Activated T-helper 2 cell treated with anti-CD3 and anti-CD28 coated beads, Interferon-gamma antibody, Interleukin-2, Interleukin-4, amounts not matched to agents 10 μg/mL and 5 μg/mL and 100 μg/mL, durations not matched to agents 14 hours and 24 hours and 36 hours (primary cell): ENCODE measurements at places on chromosomes 16 and 17. TPM values are rescaled to one million over a fixed set of nuclear protein-coding genes. Genes with fewer than 3 reads are reported as not detected.

The TMIGD1 gene
- total RNA-seq, result not detected in 2 replicates

The C17orf67 gene
- total RNA-seq, result 3.7 and 4.2 TPM in 2 replicates

The OSGIN1 gene
- total RNA-seq, result 1.4 and 2.1 TPM in 2 replicates

The TM4SF5 gene
- total RNA-seq, result not detected in 2 replicates

The GAS2L2 gene
- total RNA-seq, result not detected in 2 replicates

The PITPNM3 gene
- total RNA-seq, result 0.52 and 1.1 TPM in 2 replicates

The CDRT15 gene
- not detected in 2 replicates for total RNA-seq

The ACOX1 gene
- 29.4 and 30.6 TPM in 2 replicates for total RNA-seq

The TBC1D3K gene
- not detected in 2 replicates for total RNA-seq

The NLRC5 gene
- 166 and 169 TPM in 2 replicates for total RNA-seq

DNA sequence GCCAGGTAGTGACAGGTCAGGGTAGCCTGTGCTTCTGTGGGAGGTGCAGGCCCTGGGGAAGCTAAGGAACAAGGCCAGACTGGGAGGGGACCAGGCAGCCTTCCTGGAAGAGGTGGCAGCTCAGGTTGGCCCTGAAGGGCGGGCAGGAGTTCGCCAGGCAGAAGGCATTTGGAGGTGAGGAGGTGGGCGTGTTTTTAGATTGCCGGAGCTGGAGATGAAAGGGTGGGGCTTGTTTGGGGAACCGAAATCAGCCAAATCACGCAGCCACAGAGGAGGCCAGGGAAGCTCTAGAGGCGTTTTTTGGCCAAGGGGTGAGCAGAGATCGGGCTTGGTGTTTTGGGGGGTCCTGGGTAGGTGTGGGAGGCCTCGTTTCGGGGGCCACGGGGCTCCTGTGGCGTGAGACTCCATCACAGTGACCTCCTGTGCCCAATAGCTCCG lies 7.6 kb downstream of the ADCY7 start:
- H3K4me1 ChIP-seq, result peaks cover 63% of the 10 kb centered on the region
- H3K27me3 ChIP-seq, result no peaks in the 10 kb centered on the region
- H3K4me3 ChIP-seq, result peak overlapping the region; percentile 92

DNA sequence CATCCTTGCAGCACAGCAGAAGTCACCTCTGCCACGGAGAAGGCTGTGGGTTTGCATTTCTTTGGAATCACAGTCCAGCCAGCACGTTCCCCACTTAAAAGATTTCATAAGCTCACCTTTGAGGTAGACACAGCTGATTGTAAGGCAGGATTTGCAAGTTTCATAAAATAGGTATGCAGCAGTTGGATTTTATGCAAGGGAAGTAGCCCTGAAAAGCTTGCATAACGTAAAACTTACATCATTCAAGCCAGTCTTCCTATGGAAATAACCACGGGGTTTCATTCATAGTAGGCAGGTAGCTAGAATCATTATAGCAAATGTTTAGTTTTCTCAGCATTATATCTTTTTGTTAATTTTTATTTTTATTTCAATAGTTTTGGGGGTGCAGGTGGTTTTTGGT lies 49.8 kb upstream of the ARHGAP44 start:
- DNase-seq, result no peak
- no peak overlapping the region for H3K4me3 ChIP-seq
- H3K27ac ChIP-seq, result no peak overlapping the region
- H3K27me3 ChIP-seq, result no peaks in the 10 kb centered on the region
- no peaks in the 10 kb centered on the region for H3K36me3 ChIP-seq
- H3K4me1 ChIP-seq, result no peaks in the 10 kb centered on the region

GRCh38 chr17:6986676-6987075 lies 9.2 kb upstream of the ALOX12 start:
- no peaks in the 10 kb centered on the region for H3K36me3 ChIP-seq
- H3K27ac ChIP-seq, result no peak overlapping the region
- no peak for DNase-seq
- H3K4me1 ChIP-seq, result no peaks in the 10 kb centered on the region
- no peaks in the 10 kb centered on the region for H3K27me3 ChIP-seq

GRCh38 chr16:15598648-15599190 lies 44.2 kb downstream of the MARF1 start:
- peak overlapping the region; percentile 93 for H3K27ac ChIP-seq
- H3K4me3 ChIP-seq, result no peak overlapping the region
- no peak for DNase-seq
- H3K4me1 ChIP-seq, result peaks cover 10% of the 10 kb centered on the region

GRCh38 chr17:213286-214105 lies 32.0 kb upstream of the DOC2B start:
- no peak for DNase-seq
- no peaks in the 10 kb centered on the region for H3K36me3 ChIP-seq
- no peaks in the 10 kb centered on the region for H3K4me1 ChIP-seq

- peaks cover 95% of the 10 kb centered on the region for H3K36me3 ChIP-seq
- no peaks in the 10 kb centered on the region for H3K27me3 ChIP-seq
- H3K4me1 ChIP-seq, result peaks cover 10% of the 10 kb centered on the region
- DNase-seq, result no peak
- peak overlapping the region; percentile 11 for H3K27ac ChIP-seq
- no peak overlapping the region for H3K4me3 ChIP-seq
Observed at GRCh38 chr17:80349151-80349651, 65.8 kb upstream of the ENDOV start.

GRCh38 chr16:66099306-66099705 lies 267.2 kb upstream of the CDH5 start:
- H3K36me3 ChIP-seq, result no peaks in the 10 kb centered on the region
- H3K27ac ChIP-seq, result no peak overlapping the region
- no peak overlapping the region for H3K4me3 ChIP-seq

GRCh38 chr16:48330841-48331192 lies 54.4 kb downstream of the SIAH1 start:
- H3K4me1 ChIP-seq, result peaks cover 3% of the 10 kb centered on the region
- no peak overlapping the region for H3K27ac ChIP-seq
- H3K36me3 ChIP-seq, result peaks cover 27% of the 10 kb centered on the region
- H3K27me3 ChIP-seq, result no peaks in the 10 kb centered on the region
- no peak for DNase-seq

GRCh38 chr16:72991211-72991610 lies 56.7 kb downstream of the ZFHX3 start:
- no peak for DNase-seq
- no peak overlapping the region for H3K27ac ChIP-seq
- H3K4me3 ChIP-seq, result no peak overlapping the region
- no peaks in the 10 kb centered on the region for H3K36me3 ChIP-seq

DNA sequence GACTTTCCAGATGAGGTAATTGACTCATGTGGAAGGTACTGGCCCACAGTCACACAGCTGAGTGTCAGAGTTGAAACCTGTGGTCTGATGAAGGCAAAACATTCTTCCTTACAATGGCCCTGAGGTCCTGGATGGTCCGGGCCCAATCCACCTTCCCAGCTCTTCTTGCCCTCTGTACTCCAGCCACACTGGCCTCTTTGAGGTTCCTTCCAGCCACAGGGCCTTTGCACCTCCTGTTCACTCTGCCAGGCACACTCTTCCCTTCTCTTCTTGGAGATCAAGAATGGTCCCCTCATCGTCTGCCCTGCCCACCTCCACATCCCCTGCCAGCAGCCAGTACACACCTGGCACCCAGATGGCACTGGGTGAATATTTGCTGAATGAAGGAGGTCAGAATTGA lies 6.5 kb upstream of the PEMT start:
- H3K27ac ChIP-seq, result no peak overlapping the region
- H3K4me3 ChIP-seq, result no peak overlapping the region
- no peak for DNase-seq
- H3K36me3 ChIP-seq, result no peaks in the 10 kb centered on the region
- peaks cover 3% of the 10 kb centered on the region for H3K27me3 ChIP-seq

- H3K4me1 ChIP-seq, result no peaks in the 10 kb centered on the region
- DNase-seq, result peak; percentile 45
- no peak overlapping the region for H3K27ac ChIP-seq
- H3K27me3 ChIP-seq, result no peaks in the 10 kb centered on the region
- H3K4me3 ChIP-seq, result no peak overlapping the region
- peaks cover 28% of the 10 kb centered on the region for H3K36me3 ChIP-seq
Observed at GRCh38 chr16:106623-107324, 28.7 kb downstream of the MPG start.

GRCh38 chr17:8021565-8022359 lies 17.1 kb upstream of the ALOX15B start:
- no peak for DNase-seq
- no peak overlapping the region for H3K4me3 ChIP-seq
- H3K27ac ChIP-seq, result no peak overlapping the region
- H3K36me3 ChIP-seq, result no peaks in the 10 kb centered on the region
- H3K27me3 ChIP-seq, result peaks cover 14% of the 10 kb centered on the region

- no peak overlapping the region for H3K4me3 ChIP-seq
- H3K36me3 ChIP-seq, result no peaks in the 10 kb centered on the region
- no peaks in the 10 kb centered on the region for H3K4me1 ChIP-seq
Observed at GRCh38 chr17:78501241-78502036, 75.8 kb downstream of the DNAH17 start.

GRCh38 chr17:14886200-14886739 lies 378.9 kb downstream of the PMP22 start:
- no peak for DNase-seq
- no peaks in the 10 kb centered on the region for H3K4me1 ChIP-seq
- no peaks in the 10 kb centered on the region for H3K36me3 ChIP-seq
- H3K4me3 ChIP-seq, result no peak overlapping the region
- H3K27me3 ChIP-seq, result no peaks in the 10 kb centered on the region
- no peak overlapping the region for H3K27ac ChIP-seq

DNA sequence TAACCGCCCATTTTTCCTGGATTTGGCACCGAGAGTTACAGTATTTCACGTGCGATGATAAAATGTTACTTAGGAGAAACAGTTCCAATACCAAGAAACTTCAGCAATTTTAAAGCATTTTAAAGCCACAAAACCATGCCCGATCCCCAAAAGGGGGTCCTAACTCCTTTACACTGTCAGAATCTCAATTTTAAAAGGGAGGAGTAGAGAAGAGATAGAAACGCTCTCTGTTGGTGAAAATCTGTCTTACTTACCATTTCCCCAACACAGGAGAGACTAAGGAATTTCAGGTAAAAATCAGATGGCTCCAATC lies 526 bp upstream of the RNASEK start:
- peaks cover 52% of the 10 kb centered on the region for H3K4me1 ChIP-seq
- H3K27ac ChIP-seq, result peak overlapping the region; percentile 99
- no peak for DNase-seq
- H3K36me3 ChIP-seq, result peaks cover 48% of the 10 kb centered on the region
- peak overlapping the region; percentile 96 for H3K4me3 ChIP-seq

DNA sequence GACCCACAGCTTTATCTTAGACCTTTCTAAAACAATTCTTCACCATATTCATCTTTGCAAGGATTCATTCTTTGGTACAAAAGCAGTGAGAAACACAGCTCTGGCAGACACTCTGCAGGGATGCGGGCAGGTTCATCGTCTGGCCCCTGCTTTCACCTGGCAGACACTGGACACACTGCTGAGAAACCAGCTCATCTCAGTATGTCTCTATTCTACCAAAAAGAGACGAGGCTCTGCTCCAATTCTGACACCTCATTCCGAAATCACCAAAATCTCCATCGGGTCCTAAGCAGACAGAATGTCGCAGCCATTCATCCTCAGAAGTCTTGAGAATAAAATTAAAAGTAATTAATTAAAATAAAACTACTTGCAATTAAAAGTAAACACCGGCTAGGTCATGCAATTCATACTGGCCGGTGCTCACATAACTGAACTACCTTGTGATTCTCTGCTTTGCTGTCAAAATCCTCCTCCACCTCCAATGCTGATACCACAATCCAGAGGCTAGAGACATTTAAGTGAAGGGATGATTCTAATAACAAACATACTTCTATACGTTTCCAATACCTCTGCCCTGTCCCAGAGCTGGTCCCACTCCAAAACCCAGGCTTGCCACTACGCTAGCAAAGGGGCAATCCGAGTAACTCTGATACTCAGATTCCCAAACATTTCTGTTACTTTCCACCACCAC lies 1.3 kb downstream of the RNF157 start:
- H3K4me1 ChIP-seq, result peaks cover 49% of the 10 kb centered on the region
- peaks cover 2% of the 10 kb centered on the region for H3K27me3 ChIP-seq
- H3K4me3 ChIP-seq, result peak overlapping the region; percentile 80
- peaks cover 22% of the 10 kb centered on the region for H3K36me3 ChIP-seq
- DNase-seq, result no peak

DNA sequence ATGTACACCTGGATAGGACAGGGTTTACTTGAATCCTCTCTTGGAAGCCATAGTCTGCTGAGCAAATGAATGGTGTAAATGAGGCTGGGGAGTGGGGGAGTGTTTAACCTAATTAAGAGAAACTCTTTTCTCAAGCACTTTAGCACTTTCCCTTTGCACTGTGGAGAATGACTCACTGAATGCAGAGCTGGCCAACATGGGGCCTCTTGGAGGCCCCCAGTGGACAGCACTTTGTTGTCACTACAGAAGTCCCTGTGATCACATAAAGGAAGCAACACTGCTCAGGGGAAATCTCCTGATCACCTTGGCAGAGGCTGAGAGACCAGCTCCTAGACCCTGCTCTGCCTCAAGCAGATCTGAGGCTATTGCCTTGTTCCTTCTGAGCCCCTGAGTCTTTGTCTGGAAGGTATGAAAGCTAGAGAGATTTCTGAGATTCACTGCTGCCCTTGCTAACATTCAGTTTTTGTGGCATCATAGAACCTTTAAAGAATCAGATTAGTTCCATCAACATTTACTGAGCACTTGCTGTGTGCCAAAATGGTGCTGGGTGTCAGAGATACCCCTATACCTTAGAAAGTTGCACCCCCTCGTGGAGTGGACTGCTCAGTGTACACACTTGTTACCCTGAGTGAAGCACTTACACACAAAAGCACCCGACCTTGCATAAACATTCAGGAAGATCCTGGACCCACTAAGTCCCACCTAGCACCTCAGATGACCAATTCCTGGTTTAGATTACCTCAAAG lies 230.1 kb upstream of the CCL2 start:
- H3K4me3 ChIP-seq, result no peak overlapping the region
- H3K36me3 ChIP-seq, result no peaks in the 10 kb centered on the region
- H3K4me1 ChIP-seq, result no peaks in the 10 kb centered on the region

DNA sequence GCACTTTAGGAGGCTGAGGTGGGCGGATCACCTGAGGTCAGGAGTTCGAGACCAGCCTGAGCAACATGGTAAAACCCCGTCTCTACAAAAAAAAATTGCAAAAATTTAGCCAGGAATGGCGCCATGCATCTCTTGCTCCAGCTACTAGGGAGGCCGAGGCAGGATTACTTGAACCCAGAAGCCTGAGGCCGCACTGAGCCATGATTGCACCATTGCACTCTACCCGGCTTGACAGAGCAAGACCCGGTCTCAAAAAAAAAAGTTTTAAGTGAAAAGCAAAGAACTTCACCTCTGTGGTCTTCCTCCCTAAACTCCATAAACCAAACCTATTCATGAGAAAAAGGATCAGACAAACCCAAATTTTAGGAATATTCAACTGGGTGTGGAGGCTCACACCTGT lies 7.0 kb downstream of the CD2BP2 start:
- peaks cover 20% of the 10 kb centered on the region for H3K4me1 ChIP-seq
- H3K27me3 ChIP-seq, result no peaks in the 10 kb centered on the region

- no peak overlapping the region for H3K27ac ChIP-seq
- no peak for DNase-seq
- peaks cover 7% of the 10 kb centered on the region for H3K4me1 ChIP-seq
- H3K27me3 ChIP-seq, result no peaks in the 10 kb centered on the region
- H3K4me3 ChIP-seq, result no peak overlapping the region
Observed at GRCh38 chr16:19715566-19715965, 2.5 kb downstream of the KNOP1 start.
